ENCODE measurements at places on chromosomes 1 and 21.

DNA sequence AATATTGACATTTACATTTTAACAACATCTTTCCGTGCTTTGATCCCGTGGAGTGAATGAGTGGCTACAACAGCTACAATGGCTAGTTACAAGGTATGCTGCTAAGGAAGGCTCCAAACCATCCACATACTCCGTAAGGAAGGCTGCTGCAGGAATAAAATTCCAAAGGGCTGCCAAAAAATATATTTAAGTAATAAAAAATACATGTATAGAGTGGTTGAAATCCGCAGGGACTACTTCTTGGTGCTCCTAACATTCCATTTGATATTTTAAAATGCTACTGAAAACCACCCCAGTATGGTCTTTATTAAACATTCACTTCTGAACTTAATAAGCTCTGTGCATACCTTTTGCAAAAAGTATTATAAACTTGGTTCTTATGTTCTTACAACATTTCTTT is 25.3 kb downstream of the TNFSF4 start:
- DNase-seq = no peak

DNA sequence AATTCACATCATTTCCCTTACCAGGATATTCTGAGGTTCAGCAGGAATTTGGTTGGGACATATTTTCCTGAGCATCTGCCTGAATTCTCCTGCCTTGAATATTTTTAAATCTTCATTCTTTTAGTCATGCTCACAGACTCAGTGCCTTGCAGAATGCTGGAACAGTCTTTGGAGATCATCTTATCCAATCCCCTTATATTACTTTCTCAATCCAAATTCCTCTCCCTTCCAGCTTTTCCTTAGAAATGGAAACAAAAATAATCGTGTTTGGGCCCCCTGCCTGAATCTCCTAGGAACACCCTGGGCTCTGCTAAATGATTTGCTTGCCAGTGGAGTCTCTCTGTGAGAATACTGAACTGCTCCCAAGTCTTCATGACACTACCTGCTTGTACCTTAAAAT is 38.4 kb downstream of the LHX8 start:
- no peak for DNase-seq

- DNase-seq = no peak
Observed at GRCh38 chr1:180392020-180392419, 110.4 kb downstream of the ACBD6 start.

DNA sequence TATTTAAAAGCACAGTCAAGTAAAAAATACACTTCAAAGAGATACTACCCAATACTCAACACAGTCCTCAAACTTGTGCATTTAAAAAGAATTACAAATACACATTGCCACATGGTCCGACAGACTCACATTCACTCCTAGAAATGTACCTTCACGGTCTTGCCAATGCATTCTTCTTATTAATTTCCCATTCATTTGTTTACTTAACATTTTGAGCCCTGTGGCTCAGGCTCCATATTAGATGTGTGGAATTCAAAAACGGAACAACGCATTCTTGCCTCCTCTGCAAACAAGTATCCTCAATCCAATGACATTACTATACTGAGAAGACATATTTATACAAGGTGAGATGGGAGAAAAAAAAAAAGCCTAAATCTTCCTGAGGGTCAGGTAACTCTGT is 2.5 kb upstream of the DUSP23 start:
- DNase-seq = no peak

DNA sequence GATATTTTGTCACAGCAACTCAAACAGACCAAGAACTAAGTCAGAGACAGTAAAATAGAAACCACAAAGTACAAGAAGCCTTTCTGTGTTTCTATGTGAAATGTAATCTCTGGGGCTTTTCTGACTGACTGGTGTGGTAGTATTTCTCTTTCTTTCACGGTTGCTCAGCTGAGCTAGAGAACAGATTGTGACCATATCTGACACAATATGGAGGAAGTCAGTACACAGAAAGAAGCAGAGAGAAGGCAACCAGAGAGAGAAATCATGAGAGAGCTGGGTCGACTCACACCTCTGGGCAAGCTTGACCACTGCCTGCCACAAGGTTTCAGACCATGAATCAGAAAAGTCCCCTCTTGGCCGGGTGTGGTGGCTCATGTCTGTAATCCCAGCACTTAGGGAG is 208.9 kb upstream of the GREM2 start:
- no peak for DNase-seq

DNA sequence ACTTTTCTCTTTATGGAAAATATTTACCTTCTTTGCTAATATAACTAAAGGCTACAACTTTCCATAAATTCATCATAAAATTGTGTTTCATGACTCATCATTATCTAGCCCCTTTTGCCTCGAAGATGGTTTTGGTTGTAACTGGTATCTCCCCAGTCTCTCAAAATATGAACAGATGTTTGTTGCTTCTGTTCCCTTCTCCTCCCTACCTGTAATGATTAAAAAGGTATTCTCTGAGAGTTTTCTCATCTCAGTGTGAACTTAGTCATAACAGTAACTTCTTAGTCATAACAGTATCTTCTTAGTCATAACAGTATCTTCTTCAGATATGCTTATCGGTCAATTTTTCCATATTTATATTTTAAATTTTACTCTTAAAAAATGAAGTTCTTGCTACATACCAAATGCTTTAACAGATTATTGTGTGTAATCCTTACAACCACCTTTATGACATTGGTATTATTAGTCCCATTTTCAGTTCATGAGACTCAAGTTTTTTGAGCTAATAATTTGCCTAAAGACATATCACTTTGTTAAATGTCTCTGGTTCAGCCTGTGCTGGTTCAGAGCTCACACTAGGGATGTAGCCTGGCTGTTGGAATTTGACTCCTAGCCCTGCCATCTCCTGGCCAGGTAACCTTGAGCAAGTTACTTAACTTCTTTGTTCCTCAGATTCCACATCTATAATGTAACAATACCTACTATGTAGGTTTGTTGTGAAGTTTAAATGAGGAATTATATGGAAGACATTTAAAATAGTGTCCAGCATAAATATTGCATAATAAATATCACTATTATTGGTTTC is 32.6 kb downstream of the ATP1B1 start:
- DNase-seq = no peak

DNA sequence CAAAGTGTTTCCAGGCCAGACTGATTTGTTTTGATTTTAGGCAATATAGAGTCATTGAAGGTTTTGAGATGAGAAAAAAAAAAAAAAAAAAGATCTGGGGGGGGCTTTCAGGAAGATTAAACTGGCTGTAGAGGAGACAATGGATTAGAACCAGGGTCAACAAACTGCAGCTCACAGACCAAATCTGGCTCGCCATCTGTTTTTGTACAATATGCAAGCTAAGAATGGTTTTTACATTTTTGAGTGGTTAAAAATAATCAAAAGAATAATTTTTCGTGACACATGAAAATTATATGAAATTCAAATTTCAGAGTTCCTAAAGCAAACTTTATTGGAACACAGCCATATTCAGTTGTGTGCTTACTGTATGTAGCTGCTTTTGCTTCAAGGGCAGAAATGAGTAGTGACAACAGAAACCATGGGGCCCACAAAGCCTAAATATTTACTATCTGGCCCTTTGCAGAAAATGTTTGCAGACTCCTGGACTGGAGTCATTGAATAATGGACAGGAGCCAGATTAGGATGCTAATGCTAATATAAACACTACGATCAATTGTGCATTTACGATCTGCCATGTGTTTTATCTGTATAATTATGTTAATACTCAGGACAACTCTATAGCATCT is 375.7 kb upstream of the DAB1 start:
- no peak for DNase-seq

DNA sequence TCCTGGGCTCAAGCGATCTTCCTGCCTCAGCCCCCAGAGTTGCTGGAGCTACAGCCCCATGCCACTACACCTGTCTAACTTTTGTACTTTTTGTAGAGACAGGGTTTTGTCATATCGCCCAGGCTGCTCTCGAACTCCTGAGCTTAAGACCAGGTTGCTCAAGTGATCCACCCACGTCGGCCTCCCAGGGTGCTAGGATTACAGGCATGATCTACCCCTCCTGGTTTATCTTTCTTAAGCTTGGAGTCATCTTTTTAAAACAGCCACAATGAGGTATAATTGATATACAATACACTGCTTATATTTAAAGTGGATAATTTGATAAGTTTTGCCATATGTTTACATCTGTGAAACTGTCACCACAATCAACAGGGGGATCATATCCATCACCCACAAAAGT is 25.4 kb upstream of the WDR26 start:
- no peak for DNase-seq

DNA sequence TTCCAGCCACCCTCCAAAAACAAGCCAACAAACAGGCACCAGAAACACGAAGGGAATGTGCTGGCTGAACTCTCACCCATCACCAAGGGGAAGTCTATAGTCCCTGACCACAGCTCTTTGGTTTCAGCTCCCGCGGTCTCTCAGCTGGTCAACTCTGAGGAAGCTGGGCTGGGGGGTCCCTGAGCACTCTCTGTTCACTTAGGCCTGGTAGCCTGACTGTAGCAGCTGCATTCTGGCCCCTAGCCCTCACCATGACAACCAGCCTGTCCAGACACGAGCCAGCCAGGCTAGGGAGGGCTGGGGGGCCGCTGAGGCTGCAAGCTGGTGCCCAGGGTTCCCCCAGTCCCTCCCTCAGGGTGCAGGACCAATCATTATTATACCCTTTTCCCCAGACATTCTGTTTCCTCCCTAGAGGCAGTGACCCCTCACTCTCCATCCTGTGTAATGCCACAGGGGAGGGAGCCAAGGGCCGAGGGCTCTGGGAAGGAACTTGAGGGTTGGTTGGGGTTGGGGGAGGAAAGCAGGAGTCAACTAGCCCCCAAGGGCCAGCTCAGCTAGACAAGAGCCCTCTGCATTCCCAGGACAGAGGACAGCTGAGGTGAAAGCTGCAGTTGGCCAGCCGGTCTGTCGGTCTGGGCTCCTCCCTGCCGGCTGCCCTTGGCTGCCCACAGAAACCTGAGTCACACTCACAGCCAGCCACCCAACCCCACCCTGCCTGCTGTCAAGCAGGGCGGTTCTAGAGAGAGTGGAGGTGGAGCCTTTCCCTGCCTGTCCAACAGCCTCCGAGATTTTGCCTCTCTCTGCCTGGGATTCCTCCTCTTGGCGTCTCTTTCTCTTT is 1.2 kb upstream of the TRAPPC3 start:
- DNase-seq = peak; percentile 97

GRCh38 chr1:179082999-179083335 is 1.1 kb downstream of the TOR3A start:
- peak; percentile 47 for DNase-seq

- DNase-seq = no peak
Observed at GRCh38 chr1:182972829-182973228, 19.9 kb upstream of the SHCBP1L start.

GRCh38 chr1:58964428-58964827 is 180.6 kb upstream of the JUN start:
- DNase-seq = no peak

DNA sequence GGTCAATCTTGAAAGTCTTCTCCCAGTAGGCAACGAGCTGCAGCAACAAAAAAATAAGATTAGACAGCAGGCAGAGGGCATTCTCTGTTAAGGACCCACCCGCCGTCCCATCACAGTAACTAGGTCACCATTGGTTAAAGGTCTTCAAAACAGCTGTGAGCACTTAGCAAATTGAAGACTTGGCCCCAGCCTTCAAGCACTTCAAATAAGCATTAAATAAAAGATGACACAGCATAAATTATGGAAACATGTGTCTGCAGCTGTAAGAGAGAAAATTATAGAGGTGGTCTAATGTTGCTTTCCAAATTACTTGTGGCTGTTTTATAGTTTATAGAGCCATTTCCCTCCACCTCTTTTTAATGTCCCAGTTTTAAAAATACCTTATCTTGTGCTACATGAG is 61.2 kb downstream of the VANGL1 start:
- no peak for DNase-seq

GRCh38 chr21:44742418-44743153 is 31.2 kb upstream of the TSPEAR start:
- peak; percentile 14 for DNase-seq

DNA sequence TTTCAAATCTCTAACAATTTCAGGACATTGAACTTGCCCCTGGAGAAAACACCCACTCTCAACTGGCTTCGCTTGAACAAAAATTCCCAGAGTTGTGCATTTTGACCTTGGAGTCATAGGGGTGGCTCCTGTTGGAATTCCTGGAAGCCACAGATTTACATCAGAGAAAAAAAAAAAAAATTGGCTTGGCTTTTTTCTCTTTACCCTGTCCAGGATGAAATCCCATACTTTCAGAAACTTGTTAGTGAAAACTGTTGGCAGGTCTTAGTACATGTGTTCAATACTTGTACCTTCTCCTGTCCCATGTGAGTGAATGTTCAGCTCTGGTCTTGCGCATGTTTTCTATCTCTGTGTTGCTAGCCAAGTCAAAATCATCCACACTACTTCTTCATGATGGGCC is 228.8 kb downstream of the TGFB2 start:
- peak; percentile 23 for DNase-seq

DNA sequence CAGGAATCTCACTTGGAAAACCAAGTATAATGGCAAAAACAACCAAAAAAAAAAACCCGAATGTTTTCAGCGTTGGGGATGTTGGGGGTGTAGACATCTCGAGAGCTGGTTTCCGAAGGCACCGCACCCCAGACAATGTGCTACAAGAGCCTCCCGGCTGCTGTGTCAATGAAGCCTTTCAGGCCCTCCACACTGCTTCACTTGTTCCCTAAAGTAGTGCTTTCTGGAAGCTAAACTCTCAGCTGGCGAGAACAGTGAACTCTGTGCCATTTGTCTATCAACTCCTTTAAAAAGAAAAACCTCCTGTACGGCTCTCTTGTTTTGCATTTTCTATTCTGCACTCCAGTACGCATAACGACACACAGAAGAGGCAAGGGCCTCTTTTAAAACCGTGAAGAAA is 32.5 kb downstream of the PLEKHO1 start:
- DNase-seq = no peak

DNA sequence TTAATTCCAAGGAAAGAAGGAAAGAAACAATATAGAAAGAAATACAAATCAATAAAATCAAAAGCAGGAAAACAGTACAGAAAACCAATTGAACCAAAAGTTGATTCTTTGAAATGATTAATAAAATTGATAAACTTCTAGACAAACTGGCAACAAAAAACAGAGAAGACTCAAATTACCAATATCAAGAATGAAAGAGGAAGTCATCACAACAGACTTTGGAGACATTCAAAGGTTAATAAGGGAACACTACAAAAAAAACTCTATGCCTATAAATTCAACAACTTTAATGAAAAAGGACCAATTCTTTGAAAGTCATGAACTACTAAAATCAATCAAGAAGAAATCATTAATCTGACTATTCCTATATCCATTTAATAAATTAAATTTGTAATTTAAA is 329.3 kb upstream of the NR5A2 start:
- no peak for DNase-seq

DNA sequence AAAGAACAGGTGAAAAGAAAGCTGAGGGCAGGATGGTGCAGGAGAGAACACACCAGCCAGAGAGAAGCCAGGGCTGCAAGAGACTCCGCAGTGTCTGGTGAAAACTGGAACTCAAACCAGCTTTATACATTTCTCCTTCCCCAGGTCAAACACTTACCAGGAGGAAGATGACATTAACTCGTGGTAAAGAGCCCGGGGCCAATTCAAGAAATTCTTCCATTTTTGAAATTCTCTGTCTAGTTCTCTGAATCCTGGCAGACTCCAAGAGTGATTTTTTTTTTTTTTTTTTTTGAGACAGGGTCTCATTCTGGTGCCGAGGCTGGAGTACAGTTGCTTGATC is 25.8 kb upstream of the SIPA1L2 start:
- DNase-seq = no peak

Measured in fibroblast of lung (primary cell).